ENCODE measurements at places on chromosomes 7 and 10.

GRCh38 chr7:141550386-141551093 is 670 bp upstream of the AGK start:
- DNase-seq = no peak

DNA sequence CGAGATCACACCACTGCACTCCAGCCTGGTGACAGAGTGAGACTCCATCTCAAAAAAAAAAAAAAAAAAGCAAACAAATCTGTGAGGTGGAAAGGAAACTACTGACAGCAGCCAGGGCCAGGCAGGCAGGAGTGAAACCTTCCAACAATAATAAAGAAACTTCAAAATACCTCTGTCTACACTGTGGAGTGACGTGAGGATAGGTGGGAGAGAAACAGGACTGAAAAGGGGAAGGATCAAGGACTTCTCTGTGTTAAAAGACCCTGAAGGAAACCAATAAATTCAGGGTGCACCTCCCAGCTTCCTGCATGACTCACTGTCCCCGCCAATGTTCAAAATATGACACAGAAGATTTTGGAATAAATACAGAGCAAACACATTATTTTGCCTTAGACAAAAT is 82.9 kb downstream of the KIAA1549 start:
- DNase-seq = no peak

DNA sequence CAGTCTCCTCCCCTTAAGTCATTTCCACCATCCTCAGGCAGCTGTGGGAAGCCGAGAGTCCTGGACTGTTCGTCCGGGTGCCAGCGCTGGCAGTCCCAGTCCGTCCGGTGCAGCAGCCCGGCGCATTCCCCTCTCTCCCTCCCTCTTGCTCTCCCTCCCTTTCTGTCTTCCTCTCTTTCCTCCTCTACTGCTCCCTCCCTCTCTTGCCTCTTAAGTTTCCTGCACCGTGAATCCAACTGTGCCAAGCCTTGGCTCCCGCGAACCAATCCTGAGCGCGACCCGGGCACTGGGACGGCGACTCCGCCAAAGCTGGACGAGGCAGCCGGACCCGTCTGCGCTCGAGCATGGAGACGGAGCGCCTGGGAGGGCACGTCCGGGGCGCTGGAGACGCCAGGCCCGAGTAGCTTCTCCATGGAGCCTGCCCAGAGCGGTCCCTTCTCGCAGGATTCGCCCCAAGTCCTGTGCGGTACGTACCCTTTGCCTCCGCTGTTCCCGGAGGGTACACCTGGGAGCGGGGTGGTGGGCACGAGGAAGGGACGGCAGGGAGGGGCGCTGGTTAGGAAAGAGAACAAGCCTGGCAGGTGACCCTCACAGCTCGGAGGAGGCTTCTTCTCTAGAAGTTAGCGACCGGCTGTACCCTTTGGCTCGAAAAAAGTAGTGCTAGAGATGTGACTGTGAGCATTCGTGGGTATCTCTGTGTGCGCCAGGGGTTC is 1.0 kb downstream of the NXPH1 start:
- no peak for DNase-seq

DNA sequence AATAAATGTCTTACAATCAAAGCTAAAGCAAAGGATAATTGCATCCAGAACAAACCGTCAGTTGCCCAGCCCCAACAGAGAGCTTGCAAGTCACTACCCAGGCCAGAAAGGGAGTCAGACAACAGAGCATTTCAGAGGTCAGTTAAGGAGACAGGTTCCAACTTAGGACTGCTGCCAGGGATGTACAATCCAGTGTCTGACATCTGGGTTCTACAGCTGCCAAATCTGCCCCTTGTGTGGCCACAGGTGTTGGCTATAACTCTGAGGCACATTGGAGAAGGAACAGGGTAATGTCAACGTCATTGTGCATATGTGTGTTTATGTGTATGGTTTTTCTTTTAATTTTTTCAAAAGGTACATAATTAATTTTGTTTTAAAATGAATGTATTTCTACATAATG is 85.2 kb upstream of the GLCCI1 start:
- no peak for DNase-seq

- no peak for DNase-seq
Observed at GRCh38 chr7:41630741-41631140, 72.1 kb downstream of the INHBA start.

GRCh38 chr7:143974459-143974858 is 19.8 kb downstream of the OR2F1 start:
- DNase-seq = no peak

DNA sequence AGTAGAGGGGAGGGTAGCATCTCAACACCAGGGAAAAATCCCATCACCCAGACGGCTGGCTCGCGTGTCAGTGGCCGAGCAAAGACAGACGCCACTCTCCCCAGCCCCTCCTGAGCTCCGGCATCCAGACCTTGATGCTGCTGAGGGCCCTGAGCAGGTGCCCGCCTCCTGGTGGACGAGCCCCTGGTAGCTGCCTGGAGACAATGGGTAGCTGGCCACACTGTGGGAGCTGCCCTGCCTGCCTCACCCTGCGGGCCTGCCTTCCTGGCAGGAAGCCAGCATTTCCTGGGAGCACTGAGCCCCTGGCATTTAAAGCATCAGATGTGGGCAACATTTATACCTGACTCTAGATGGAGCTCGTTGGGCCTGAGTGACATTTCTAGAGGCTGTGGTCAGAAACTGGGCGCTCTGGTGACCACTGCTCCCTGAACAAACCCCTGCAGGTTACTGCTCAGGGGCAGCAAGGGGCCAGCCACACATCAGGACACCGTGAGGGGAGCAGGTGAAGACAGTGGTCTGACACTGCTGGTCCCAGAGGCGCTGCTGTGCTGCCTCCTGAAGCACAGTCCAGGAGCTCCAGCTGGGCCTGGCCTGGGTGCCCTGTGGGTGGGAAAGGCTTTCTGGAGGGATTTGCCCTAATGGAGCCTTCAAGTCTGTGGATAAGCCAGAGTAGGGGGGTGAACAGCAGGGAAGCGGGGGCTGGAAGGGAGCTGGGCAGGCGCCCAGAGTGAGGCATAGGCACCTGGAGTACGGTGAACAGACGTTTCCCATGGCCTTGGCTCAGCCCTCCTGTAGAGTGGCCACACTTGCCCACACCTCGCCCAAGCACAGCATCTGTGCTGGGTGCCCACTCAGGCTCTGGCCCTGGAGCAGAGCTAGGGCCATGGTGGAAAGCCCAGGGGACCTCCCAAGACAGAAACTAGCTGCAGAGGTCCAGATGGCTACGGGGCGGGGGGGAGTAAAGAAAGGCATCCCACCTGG is 138.7 kb downstream of the MAPK8 start:
- no peak for DNase-seq

- DNase-seq = no peak
Observed at GRCh38 chr7:8213381-8213780, 48.6 kb downstream of the ICA1 start.

DNA sequence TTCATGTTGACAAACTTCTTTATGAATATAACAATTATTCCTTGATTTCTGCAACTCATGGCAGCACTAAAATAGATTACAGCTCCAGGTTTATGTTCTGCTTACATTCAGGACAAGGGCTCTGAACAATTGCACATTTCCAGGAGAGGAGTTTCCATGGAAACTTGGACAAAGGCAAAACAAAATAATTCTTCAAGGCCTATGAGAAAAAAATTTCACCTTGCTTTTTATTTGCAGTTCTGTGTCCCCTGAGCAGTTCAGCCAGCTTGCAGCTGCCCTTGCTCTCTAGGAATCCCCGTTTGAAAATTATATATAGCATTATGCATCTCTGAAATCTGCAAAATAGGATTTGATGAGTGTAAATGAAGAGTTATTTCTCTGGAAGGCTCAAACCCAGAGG is 71.7 kb downstream of the ARL4A start:
- no peak for DNase-seq

GRCh38 chr10:29243750-29244149 is 45.1 kb upstream of the LYZL1 start:
- DNase-seq = no peak

DNA sequence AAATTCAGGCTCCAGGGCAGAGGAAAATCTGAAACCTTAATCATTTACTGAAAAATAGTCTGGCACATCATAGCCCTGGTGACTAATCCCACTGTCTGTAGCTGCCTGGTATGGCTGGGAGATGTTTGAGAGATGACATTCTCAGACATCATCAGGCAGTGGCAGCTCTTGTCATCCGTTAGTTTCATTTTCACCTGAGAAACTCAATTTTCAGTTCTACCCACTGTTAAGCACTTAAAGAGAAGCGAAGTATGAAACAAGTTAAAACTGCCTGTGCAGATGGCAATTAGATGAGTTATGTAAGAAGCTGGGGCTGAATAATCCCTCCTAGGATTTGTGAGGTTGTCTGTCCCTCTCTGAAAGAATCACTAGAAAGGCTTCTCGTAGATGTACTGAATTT is 150.2 kb downstream of the NSUN6 start:
- DNase-seq = peak; percentile 88

GRCh38 chr7:40793132-40793531 is 658.3 kb downstream of the SUGCT start:
- peak; percentile 13 for DNase-seq

DNA sequence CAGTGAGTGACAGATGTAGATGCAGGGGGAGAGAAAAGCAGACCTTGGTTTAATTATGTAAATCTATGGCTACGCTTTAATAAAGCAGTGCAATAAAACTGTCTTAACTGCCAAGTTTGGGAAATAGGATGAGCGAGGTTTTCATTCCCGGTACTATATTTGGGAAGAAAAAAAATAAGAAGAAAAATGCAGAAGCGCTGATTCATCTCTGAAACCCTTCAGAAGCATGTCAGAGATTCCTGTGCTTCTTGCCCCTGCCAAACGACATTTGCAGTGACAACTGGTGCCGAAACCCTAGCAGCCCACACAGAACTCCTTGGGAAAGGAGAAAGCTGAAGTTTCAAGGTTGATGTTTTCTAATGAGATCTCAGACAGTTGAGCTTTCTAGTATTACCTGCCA is 380.7 kb downstream of the REEP3 start:
- no peak for DNase-seq

DNA sequence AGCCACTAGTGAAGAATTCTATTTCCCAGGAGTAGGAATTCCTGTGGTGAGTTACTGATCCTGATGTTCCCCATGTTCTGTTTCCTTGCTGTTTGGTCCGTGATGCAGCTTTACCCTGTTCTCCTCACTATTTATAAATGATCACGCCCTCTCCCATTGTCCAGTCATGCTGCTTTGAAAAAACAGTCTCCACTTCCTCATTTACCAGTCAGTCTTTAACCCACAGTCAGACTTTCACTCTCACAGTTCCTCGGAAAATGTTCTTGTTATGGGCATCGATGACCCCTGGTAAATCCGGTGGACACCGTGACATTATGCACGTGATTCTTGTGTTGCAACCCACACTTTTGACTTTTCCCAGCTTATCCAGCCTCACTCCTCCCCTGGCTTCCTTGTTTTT is 14.4 kb downstream of the SCIN start:
- peak; percentile 34 for DNase-seq

DNA sequence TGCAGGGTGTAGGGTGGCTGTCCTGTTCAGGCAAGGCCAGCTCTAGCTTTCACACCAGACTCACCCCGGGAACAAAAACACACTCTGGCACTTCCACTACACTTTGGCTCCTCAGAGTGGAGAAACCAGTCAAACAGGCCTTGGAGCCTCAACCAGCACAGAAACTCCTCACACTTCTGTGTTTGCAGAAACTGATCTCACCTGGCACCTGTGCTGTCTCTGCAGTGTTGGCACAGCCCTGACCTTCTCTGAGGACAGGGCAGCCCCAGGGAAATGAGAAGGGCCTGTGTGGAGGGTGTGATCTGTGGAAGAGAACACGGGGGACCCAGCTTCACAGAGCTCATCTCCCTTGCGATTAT is 4.1 kb upstream of the CALML5 start:
- no peak for DNase-seq

DNA sequence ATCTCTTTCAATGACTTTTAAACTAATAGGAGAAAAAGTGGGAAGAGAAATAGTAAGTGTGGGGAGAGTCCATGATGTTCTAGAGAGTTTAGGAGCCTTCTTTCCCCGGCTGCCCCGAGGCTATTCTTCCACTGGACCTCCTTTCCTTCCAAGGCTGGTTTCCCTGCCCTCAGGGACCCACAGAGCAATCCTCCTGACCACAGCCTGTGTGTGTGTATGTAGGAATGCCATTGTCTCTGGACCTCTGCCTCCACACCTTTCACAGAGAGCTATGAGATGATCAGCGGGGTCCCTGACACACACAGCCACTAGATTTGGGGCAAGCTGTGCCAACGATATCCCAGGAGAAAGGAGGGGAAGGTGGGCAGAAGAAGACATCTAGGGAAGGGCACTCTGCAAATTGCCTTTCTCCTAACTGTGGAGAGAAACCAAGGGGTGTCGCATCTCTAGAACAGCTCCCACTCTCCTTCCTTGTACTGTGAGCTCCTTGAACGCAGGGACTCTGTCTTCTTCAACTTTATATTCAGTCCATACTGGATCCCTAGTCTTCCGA is 13.3 kb upstream of the CHCHD3 start:
- no peak for DNase-seq

- DNase-seq = no peak
Observed at GRCh38 chr10:110710621-110711020, 66.5 kb downstream of the RBM20 start.

- no peak for DNase-seq
Observed at GRCh38 chr10:67794256-67794655, 43.7 kb downstream of the DNAJC12 start.

GRCh38 chr7:103928581-103928980 is 60.9 kb downstream of the RELN start:
- no peak for DNase-seq

DNA sequence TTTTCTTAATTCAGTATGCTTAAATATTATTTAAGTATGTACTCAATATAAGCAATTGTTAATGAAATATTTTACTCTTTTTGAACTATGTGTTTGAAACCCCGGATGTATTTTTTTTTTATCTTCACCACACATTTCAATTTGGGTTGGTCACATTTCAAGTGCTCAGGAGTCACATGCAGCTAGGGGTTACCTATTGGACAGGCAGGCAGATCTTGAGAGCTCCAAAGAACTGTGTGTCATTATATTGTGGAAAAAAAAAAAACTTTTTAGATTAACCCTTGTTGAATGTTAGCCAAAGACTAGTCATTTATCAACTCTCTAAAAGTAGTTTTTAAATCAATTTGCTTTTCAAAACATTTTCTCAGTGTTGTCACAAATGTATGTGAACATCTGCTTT is 37.2 kb downstream of the IKZF1 start:
- no peak for DNase-seq

DNA sequence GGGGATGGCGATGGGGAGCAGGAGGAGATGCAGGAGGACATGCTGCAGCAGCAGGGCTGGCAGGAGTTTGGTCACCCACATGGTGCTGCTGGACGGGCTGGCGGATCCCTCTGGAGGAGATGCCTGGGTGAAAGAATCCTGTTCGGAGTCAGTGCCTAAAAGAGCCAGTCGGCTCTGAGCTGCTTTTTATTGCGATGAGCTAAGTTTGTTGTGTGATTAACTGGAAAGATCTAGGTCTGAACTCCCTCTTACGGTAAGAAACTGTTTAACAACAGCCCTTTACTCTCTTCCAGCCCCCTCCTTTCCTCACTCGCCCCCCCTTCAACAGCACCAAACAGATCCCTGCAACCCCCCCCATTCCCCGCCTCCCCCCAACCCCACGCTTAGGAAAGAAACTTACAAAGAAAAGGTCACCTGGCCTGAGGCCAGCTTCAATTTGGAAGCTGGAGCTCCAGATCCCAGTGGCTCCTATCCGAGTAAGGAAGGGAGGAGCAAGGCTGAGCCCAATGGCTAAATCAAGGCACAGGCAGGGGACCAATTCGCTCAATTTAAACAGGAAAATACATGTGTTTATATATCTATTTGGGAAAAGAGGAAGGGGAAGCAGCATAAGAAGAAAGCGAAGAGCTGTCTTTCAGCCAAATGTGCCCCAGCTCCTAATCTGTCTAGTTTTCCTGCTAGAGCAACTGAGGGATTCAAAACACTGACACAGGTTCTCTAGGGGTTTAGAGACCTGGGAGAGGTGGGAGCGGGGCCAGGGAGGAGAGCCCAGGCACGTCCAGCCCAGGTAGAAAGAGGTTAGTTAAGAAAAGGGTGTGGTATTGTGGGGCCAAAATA is at the start of gene HGF:
TSS of gene HGF (minus strand) at position 157 of the 837 bp plus-strand sequence. CDS start at position 81, 76 bp downstream.
- no peak for DNase-seq
